ENCODE measurements at places on chromosomes 1 and 21.

DNA sequence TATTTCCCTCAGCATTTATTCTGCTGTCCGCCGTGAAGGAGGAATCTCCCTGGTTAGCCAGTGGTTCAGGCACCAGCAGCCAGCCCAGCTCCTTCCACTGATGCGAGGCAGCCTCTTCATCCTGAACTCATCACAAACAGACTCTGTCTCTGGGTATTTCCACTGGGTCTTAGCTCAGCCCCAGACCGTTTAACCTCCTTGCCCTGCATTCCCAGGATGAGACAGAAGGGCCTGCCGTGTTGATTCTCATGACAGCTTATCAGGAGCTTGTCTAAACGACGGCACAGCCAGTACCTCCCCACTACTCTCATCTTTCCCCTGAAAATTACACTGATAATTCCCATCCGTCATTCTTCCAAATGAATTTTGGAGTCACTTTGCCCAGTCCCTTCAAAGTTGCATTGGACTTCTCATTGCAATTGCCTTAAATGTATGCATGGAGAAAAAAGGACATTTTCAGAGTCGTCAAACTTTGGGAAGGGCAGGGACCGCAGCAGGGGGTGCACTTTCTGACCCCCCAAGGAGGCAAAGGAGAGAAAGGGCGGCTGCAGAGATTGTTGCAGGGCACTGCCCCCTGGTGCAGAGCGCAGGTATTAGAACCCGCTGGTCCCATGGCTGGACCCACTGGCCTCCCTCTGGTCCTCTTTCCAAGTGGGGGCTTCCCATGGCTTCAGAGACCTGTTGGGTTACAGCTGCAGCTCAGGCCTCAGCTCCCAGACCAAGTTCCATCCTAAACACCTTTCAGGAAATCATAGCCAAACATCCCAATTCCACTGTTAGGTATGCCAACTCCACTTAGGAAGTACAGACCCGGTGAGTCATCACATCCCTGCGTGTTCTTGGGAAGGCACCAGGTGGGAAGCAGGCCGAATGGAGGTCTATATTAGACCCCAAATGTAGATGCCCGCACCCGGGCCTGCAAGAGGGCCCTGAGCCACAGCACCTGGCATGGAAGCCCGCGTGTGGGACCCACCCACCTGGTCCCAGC lies 3.7 kb upstream of the MEGF6 start:
- DNase-seq: no peak

DNA sequence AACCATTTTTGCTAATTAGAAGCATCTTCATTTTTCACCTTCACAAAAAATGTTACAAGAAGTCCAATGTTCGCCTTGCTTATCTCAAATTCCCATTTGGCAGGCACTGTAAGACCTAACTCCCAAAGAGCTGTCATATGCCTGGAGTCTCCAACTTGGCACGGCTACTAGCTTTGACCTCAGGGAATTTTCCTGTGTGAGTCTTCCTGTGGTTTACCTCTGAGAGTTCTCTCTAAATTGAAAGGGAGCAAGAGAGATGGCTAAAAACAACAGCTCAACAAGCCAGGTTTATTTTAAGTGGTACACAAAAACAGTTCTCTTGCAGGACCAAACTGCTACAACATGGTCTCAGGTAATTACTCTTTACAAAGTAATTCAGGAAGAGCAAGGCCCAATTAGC lies 756.0 kb upstream of the ADGRL2 start:
- DNase-seq: no peak

GRCh38 chr1:64940025-64940424 lies 26.3 kb downstream of the JAK1 start:
- DNase-seq: no peak

DNA sequence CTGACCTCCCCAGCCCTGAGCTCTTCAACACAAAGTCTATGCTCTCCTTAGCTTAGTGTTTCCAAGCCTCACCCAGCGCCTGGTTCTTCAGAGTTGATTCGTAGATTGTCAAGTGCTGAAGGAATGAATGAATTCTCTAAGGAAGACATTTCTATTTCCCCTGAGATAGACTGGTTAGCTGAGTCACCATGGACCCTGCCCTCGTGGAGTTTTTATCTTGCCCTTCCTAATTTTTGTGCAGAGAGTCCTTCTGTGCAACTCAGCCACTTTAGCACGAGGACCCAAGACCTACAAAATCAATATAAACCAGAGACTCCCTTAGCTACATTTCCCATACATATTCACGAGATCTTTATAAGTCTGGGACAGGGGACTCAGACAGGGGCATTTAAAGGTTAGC lies 2.6 kb upstream of the CD244 start:
- DNase-seq: no peak
